Upper lobe of right lung (tissue), 1 donor: ENCODE measurements at places on chromosomes 11 and 22. TPM values are rescaled to one million over a fixed set of nuclear protein-coding genes. Genes with fewer than 3 reads are reported as not detected.

DNA sequence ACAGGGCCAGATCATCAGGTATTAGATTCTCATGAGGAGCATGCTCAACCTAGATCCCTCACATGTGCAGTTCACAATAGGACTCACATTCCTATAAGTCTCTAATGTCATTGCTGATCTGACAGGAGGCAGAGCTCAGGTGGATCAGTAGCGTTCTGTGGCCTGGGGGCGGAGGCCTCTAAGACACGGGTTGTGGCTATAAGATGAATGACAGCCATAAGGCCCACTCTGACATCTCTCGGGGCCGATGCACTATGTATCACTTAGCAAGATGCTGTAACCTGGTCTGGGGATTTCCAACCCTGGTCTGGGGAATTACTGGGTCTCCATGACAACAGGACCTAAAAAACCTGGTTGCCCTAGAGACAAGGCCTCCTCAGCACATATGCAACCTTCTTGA lies 932.7 kb downstream of the TBC1D22A start:
- H3K4me1 ChIP-seq = no peaks in the 10 kb centered on the region
- H3K27ac ChIP-seq = no peak overlapping the region
- no peak overlapping the region for H3K4me3 ChIP-seq
- no peaks in the 10 kb centered on the region for H3K27me3 ChIP-seq

DNA sequence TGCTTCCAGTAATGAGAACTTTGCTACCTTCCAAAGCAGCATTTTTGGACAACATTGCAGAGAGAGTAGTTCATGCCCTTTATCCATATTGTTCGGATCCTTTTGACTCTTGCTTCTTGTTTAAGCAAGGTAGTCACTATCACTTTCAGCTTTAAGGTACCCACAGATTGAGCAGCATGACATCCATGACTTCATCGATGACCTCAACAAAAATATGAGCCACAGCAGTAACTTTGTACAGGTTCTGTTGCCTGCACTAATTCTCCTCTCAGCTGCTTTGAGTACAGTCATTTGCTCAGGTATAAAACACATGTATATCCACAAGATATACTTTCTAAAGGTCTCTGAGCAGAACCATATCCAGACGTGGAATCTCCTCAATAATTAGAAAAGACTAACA lies 546.3 kb downstream of the SOX6 start:
- H3K4me3 ChIP-seq = no peak overlapping the region
- no peaks in the 10 kb centered on the region for H3K4me1 ChIP-seq
- no peak for DNase-seq
- H3K27ac ChIP-seq = no peak overlapping the region

SLC7A4 gene
- total RNA-seq = 1.5 TPM

DNA sequence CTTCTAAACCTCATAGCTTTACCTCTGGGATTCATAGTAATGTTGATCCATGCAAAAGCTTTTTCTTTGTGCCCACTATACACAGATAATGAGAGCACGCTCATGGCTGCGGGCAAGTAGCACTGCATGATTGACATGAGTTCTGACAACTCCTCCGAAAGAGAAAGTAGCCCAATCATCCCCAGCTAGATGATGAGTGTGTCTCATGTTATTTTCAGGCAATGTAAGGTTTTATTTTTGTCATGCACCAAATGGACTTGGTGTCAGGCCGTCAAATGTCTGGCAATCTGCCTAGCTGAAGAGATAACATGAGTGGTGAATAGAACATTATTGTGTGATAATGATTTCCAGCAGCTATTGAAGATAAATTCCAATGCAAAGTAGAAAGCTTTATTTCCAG lies 662.6 kb downstream of the NTM start:
- no peak overlapping the region for H3K4me3 ChIP-seq
- no peak overlapping the region for H3K27ac ChIP-seq
- DNase-seq = no peak
- H3K36me3 ChIP-seq = no peaks in the 10 kb centered on the region
- no peaks in the 10 kb centered on the region for H3K4me1 ChIP-seq

GRCh38 chr11:116168459-116168787 lies 604.4 kb downstream of the BUD13 start:
- no peak overlapping the region for H3K27ac ChIP-seq
- H3K4me1 ChIP-seq = no peaks in the 10 kb centered on the region
- H3K27me3 ChIP-seq = peaks cover 2% of the 10 kb centered on the region
- no peaks in the 10 kb centered on the region for H3K36me3 ChIP-seq

SMTNL1 gene
- total RNA-seq = not detected

DNA sequence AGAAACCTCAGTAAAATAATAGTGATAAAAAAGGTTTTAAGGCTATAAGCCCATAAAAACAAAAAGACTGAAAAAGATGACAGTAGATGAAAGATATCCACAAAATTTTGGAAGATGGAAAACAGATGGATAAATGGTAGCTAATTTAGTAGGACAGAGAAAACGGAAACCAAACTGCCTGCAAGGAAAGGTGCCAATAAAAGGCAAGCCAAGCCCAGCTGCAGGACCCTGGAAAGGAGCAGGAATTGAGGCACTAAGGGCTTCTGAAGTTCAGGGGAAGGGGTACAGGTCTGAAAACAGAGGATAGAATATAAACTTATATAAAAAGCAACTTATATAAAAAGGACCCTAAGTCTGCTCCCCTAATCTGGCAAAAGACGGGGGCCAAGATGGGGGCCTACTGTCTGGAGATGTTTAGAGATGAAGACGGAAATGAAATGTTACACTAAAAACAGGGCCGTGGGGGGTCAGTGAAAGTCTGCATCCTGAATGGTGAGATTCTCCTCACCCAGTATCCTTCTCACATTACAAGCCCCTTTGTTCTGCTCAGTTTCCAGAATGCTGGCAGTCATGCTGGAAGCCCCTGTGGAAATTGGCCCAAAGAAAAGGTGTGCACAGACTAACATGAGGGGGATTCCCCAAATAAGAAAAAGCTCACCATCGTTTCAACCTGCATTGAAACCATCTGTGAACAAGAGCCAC lies 269.3 kb upstream of the PITPNB start:
- H3K4me3 ChIP-seq = no peak overlapping the region
- DNase-seq = no peak
- H3K36me3 ChIP-seq = no peaks in the 10 kb centered on the region
- no peaks in the 10 kb centered on the region for H3K27me3 ChIP-seq

DNA sequence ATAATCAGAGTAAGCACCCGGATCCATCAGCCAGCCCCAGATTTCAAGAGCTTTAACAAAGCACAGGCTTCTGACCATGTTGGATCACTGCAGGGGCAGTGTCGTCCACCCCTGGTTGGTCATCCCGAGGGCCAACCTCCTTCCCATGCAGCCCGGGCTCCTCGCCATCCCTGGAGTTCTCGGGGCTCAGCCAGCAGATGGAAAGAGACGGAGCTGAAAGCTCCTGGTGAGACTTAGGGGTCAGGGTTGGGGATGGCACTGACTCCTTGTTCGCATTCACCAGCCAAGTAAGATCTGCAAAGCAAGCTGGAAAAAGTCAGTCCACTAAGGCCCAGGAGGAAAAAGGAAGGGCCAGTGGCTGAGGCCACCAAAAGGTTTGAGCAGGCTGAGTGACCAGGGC lies 888.9 kb downstream of the BRD1 start:
- no peak overlapping the region for H3K27ac ChIP-seq
- H3K4me3 ChIP-seq = no peak overlapping the region
- peak; percentile 8 for DNase-seq
- no peaks in the 10 kb centered on the region for H3K27me3 ChIP-seq
- H3K36me3 ChIP-seq = no peaks in the 10 kb centered on the region

XKR3 gene
- not detected for total RNA-seq

DNA sequence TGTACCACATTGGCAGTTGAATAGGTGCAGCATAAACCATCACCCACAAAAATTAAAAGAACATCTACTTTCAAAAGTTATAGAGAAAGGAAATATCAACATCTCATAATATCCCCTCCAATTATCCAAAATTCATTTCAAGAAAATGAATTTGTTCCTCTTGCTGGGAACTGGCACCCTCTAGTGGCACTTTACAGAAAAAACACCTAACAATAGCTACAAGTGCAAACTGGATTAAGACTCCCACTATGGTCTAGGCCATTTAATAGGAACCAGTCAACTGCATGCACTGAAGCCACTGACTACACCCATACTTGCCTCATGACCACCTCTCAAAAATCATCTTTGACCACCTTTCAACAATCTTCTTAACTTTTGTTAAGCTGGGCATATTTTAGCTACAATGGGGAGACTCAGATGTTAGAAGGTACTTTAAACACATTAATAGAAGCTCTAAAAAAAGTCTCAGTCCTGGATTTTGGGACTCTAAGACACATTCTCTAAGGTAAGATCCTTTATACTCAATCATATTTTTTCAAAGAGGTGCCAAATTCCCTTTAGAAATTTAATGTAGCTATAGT lies 17.3 kb downstream of the TRAF6 start:
- peaks cover 93% of the 10 kb centered on the region for H3K36me3 ChIP-seq
- peaks cover 5% of the 10 kb centered on the region for H3K4me1 ChIP-seq
- no peak overlapping the region for H3K27ac ChIP-seq
- H3K4me3 ChIP-seq = no peak overlapping the region

B3GAT1 gene
- 1.2 TPM for total RNA-seq

LAYN gene
- total RNA-seq = 17.5 TPM

OR2AG2 gene
- 0.14 TPM for total RNA-seq

DNA sequence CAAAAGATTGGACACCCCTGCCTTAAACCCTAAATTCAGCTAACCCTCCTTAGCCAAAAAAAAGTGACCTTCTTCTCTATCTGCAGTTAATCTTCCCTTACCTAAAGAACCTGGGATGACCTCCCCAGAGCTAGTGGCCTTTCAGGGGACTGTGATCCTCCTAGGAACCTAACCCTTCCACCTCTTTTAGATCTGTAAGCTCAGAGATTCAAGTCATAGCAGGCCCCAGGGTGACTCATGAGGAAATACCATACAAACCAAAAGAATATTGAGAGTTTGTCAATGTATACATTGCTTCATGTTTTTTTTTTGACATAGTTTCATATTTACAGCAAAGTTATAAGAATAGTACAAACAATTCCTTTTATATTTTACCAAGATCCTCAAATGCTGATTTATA lies 38.3 kb upstream of the CXCR5 start:
- DNase-seq = no peak
- H3K27me3 ChIP-seq = no peaks in the 10 kb centered on the region
- no peaks in the 10 kb centered on the region for H3K36me3 ChIP-seq

USP2 gene
- 3.0 TPM for total RNA-seq

DNA sequence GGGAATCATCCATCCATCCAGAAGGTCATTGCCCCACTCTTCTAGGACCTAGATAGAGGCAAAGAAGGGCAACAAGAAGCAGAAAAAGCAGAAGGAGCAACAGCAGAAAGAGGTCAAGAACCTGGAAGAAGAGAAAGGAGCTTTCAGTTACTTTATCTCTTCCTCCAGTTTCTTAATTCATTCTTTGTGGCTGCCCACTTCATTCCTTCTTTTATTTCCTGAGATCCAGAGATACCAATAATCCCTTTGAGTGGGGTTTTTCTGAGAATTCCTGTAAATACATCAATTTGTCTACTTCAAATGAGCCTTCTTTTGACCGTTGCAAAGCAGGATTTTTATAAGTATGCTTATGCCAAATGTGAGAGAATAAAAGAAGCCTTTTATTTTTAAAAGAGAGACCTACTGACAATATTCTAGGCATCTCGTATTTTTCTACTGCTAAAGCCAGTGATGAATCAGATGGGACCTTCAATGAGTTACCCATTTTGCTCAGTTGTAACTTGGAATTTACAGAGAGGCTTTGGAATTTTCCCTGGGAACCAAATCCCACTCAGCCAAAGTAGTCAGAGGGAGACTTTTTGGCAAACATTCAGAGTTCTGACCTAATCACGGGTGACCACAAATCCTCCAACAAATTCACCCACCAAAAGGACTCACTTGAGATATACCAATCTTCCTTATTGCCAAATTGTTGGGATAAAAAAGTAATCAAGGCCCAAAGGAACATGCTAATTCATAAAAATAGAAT lies 54.9 kb downstream of the ZC3H12C start:
- DNase-seq = no peak
- no peaks in the 10 kb centered on the region for H3K4me1 ChIP-seq
- H3K36me3 ChIP-seq = no peaks in the 10 kb centered on the region
- no peak overlapping the region for H3K27ac ChIP-seq
- no peaks in the 10 kb centered on the region for H3K27me3 ChIP-seq

GRCh38 chr11:92295175-92296137 lies 70.8 kb downstream of the FAT3 start:
- no peaks in the 10 kb centered on the region for H3K36me3 ChIP-seq
- H3K4me1 ChIP-seq = no peaks in the 10 kb centered on the region
- H3K4me3 ChIP-seq = no peak overlapping the region
- no peaks in the 10 kb centered on the region for H3K27me3 ChIP-seq
- H3K27ac ChIP-seq = no peak overlapping the region

KCNK4 gene
- not detected for total RNA-seq

SPDYC gene
- not detected for total RNA-seq

SIDT2 gene
- total RNA-seq = 107 TPM

SDHD gene
- total RNA-seq = 90.1 TPM

DNA sequence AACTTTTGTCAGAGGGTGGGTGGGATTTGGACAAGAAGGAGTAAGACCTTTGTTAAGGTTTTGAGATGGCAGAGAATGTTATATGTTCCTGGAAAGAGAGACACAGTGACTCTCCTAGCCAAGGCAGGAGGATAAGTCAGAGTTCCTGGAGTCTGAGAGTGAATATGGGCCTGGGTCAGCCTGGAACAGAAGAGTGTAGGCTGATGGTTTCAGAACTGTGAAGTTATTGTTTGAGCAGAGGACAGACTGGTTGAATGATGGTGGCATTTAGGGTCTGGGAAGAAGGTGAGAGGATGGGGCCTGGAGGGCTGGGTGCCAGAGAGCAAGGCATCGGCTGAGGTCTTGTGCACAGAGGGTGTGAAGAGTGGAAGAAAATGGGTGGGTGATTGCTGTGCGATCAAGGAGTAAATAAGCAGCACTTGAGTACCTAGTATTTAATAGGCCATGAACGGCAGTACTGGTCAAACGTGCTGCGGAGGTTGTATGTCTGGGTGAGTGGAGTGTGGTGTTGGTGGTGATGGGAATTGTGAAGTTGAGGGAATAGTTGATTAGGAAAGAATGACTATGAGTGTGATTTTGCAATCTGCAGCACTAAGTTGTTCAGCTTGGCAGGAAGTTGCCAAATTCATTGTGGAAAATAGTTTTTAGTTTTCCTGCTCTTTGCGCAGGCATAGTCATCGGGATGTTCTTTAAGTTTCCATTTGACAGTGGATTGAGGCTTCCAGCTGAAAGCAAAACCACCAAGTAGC lies 1.8 kb downstream of the PANX1 start:
- peaks cover 56% of the 10 kb centered on the region for H3K4me1 ChIP-seq
- H3K27me3 ChIP-seq = no peaks in the 10 kb centered on the region
- H3K27ac ChIP-seq = peak overlapping the region; percentile 96
- no peaks in the 10 kb centered on the region for H3K36me3 ChIP-seq

BTBD18 gene
- not detected for total RNA-seq

KRTAP5-7 gene
- 0.46 TPM for total RNA-seq

GRCh38 chr11:19775622-19776021 lies 63.0 kb downstream of the NAV2 start:
- no peak overlapping the region for H3K4me3 ChIP-seq
- peaks cover 4% of the 10 kb centered on the region for H3K4me1 ChIP-seq
- H3K27me3 ChIP-seq = no peaks in the 10 kb centered on the region
- DNase-seq = no peak

- no peak for DNase-seq
- H3K27me3 ChIP-seq = no peaks in the 10 kb centered on the region
- H3K27ac ChIP-seq = peak overlapping the region; percentile 99
- peaks cover 54% of the 10 kb centered on the region for H3K4me1 ChIP-seq
Observed at GRCh38 chr22:50528682-50529415, 963 bp downstream of the TYMP start.

TOM1 gene
- total RNA-seq = 101 TPM

PKNOX2 gene
- 17.8 TPM for total RNA-seq

MCM5 gene
- 22.1 TPM for total RNA-seq

- H3K36me3 ChIP-seq = no peaks in the 10 kb centered on the region
- no peak overlapping the region for H3K27ac ChIP-seq
- no peak for DNase-seq
Observed at GRCh38 chr11:96105197-96105895, 181.4 kb upstream of the MTMR2 start.

GRCh38 chr11:128893578-128894285 lies 2.6 kb downstream of the KCNJ5 start:
- H3K27ac ChIP-seq = peak overlapping the region; percentile 44
- peaks cover 43% of the 10 kb centered on the region for H3K4me1 ChIP-seq
- DNase-seq = no peak
